Myocyte (in vitro differentiated cells): ENCODE measurements at places on chromosomes 16 and 17. TPM values are rescaled to one million over a fixed set of nuclear protein-coding genes. Genes with fewer than 3 reads are reported as not detected.

DPEP2 gene
- 0.05 TPM in 1 of 2 replicates, not detected in the other for total RNA-seq

ZNF19 gene
- total RNA-seq: 2.2 and 3.8 TPM in 2 replicates

ZNF629 gene
- 24.3 and 28.7 TPM in 2 replicates for total RNA-seq

HS3ST3A1 gene
- total RNA-seq: 6.5 and 9.7 TPM in 2 replicates

ZACN gene
- total RNA-seq: not detected in 2 replicates

- DNase-seq: peak; percentile 92
Observed at GRCh38 chr17:78329263-78330059, 30.4 kb downstream of the SOCS3 start.

DNA sequence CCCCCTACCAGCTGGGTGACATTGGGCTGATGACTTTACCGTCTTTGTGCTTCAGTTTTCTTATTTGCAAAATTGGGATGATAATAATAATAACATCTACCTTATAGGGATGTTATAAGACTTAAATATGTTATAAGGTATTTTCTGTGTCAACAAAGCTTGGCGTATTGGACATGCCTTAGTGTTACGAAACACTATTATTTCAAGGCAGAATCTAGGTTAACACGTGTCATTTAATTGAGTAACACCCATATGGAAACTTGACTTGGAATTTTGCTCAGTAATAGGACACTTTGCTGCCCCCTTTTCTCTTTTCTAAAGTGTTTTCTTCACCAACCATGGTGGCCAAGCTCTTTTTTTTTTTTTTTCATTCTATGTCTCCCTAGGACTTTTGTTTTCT lies 294.2 kb upstream of the SALL1 start:
- no peak for DNase-seq

DNA sequence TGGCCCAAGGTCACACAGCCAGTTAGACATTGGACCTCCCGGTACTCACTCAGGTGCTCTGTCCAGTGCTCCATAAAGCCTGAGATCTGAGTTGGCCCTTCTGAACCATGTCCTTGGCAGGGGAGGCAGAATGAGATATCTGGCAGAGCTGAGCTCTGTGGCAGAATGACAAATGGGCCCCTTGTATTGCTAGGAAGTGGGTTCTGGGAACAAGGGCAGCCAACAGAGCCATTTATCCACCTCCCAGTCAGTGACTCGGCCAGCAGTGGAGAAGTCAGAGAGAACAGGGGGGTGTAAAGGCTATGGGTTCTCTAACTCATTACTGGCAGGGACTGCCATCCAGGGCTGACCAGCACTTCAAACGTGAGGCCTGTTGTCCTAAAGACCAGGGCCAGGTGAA lies 117.1 kb upstream of the NLRP1 start:
- no peak for DNase-seq

DNA sequence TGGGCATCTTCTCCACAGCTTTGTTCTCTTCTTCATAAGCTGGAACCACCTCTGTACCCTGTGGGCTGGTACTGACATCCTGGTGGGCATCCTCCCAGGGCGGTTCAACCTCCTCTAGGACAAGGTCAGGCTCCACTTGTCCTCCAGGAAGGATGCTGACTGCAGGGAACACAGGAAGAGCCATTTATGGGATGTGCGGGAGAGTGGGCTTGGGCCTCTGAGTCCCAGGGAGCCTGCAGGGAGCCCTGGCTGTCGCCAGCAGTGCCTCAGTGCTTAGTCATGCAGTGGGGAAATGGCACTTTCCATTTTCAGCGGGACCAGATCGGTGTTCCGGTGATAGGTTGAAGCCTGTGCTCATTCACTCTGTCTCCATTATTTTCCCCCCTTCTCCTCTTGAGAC lies 20.5 kb downstream of the CNGB1 start:
- no peak for DNase-seq

- DNase-seq: no peak
Observed at GRCh38 chr17:30134551-30134950, 17.9 kb downstream of the NSRP1 start.

DNA sequence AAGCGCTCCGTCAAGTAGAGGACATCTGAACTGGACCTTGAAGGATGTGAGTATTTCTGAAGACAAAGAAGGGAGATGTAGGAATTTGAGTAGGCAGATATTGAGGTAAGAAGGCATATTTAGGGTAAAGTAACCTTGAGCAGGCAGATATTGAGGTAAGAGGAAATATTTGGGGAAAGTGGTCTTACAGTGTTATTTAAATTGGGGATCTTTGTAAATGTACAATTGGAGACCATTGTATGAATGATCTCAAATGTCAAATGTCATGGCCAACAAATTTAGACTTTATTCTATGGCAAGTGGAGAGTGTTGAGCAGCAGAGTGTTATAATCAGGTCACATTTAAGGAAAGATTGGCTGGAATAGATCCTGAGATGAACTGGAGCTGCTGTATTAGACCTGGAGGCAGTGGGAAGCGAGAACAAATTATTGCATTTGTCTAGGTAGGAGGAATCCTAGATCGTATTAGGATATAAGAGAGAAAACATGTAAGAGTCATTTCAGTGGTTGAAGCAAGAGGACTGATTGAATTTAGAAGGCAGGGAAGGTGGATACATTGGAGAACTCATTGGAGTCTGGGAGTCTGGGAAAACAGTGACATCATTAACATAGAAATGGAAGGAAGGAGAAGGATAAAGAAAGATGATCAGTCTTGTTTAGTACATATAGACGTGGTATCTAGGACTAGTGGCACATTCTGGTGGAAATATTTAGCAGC lies 165.6 kb downstream of the MAP2K6 start:
- no peak for DNase-seq

DNA sequence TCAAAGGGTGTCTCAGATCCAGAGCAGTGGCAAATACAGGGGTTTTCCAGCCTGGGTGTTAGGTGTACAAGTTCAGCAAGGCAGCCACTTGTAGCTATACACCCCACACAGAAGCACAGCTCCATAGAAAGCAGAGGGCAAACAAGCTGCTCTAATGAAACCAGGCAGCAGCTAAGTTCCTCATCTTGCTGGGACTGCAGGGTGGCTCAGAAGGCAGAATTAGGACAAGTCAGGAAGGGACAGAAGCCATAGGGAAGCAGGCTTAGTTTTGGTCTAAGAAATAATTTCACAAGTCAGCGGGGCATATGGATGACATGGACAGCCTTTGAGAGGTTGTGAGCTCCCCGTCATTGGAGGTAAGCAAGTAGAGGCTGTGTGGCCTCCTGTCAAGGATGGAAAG lies 23.7 kb downstream of the CNGB1 start:
- DNase-seq: no peak

- DNase-seq: no peak
Observed at GRCh38 chr16:3992297-3993051, 112.0 kb upstream of the CREBBP start.

DNA sequence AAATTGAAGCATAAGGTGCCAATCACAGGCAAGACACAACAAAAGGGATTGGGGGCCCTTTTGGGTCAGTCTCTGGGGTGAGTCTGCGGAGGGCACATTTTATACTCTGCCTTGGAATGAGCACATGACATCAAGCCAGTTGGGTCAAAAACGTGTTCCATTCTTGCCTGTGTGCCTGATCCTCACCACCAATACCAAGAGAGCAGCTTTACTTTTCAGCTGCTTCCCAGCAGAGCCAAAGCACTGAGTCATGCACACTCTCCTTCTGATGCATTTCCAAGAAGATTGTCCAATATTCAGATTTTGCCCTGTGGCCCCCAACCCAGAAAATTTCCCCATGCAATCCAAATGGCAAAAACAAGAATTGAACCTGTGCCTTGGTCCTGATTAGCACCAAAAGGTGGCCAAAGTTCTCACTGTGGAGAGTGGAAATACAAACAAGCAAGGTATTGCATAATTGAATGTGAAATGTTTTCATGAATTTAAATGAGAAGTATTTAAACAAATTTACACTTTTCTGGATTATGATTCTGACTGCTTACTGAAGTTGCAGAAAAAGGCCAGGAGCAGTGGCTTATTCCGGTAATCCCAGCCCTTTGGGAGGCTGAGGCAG lies 217.8 kb upstream of the SOX9 start:
- DNase-seq: peak; percentile 33
